ENCODE measurements at places on chromosomes 16 and 17.

GRCh38 chr16:30490210-30490609, 17.7 kb downstream of the ITGAL start:
- no peak for DNase-seq

DNA sequence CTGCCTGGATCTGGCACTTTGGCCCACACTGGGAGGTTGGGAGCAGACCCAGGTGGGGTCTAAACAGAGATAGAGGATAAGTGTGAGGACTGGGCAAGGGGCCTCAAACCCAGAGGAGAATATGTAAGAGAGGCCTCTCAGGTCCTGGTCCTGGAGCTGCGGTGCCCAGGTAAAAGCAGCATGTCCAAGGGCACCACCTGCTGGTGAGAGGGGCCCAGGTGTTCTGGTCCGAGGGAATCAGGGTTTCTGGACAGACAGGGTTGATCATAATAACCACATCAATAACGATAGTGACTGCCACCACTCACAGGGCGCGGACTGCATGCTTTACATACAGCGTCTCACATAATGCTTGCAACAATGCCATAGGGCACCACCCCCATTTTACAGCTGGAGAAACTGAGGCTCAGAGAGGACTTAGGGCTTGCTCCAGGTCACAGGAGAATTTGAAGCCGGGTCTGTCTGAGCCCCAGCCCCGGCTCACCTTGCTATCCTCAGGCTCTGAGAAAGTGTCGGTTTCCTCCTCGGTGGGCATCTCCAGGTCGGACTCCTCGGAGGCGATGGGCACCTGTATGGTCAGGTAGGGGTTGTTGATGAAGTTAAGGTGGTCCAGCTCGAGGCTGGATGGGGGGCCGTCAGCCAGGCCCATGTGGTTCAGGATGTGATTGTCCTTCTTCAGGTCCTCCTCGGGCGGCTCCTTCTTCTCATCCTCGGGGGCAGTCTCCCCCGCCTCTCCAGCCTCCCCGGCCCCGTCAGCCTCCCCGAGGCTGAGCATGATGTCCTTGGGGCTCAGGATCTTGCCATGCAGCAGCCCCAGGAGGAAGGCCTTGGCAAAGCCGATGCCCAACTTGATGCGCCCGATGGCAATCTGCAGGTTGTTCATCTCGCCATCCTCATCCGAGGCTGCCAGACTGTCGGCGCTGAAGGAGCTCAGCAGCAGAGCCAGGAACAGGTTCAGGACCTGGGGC, 19.1 kb upstream of the CD79B start:
- DNase-seq = no peak

DNA sequence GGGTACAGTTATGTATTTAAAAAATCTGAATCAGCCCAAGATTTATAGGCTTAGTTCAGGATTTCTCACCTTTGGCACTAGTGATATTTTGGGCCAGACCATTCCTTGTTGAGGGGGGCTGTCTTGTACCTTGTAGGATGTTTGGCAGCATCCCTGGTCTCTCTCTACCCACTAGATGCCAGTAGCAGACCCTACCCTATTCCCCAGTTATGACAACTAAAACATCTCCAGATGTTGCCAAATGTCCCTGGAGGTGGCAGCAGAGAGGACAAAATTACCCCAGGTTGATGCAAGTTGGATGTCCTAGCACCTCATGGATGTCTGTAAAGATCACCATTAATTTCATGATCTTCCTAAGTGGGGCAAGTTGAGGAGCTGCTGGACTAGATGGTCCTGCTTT, 45.8 kb downstream of the SYT17 start:
- DNase-seq = no peak

DNA sequence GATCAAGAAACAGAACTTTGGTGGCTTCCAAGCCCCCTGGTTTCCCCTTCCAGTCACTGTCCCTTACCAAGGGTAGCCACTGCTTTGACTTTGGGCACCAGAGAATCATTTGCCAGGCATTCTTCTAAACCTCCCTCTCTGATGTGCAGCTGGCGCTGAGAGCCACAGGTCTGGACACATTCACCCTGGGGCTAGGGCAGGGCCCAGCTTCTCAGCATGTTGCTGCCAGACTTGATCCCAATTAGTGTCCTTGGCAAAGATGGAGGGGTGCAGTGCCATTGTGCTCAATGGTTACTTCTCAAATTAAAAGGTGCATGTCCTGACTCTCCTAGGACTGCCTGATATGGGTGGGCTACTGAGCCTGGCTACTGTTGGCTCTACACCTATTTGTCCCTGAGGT, 7.6 kb upstream of the SLC47A2 start:
- no peak for DNase-seq

DNA sequence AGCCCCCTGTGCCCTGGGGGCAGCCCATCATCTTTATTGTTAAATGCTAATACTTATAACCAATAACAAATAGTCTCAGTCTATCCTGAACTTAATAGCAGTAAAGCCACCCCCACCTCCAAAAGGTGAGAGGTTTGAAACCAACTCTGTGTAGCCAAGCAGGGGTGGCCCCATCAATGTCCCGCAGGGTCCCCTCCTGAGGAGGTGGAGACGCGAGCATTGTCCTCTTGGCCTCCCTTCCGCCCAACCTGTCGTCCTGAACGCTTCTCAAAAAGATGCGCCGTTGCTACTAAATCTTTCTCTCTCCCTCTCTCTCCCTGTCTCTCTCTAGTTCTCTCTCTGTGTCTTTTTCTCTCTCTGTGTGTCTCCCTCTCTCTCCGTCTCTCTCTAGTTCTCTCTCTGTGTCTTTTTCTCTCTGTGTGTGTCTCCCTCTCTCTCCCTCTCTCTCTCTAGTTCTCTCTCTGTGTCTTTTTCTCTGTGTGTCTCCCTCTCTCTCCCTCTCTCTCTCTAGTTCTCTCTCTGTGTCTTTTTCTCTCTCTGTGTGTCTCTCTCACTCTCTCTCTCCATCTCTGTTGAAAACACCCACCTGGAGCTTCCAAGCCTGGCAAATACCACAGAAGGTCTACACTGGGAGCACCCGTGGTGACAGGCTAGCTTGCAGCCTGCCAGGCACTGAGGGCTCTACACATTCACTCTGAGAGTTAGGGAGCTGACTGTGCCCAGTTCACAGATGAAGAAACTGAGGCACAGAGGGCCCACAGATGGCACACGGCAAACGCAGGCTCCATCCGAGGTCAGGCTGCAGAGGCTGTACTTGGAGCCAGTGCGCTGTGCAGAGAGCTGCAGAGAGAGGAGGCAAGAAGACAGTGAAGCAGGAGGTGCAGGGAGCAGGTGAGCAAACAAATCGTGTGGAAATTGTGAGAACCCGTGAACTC, 185.9 kb downstream of the C16orf95 start:
- no peak for DNase-seq

DNA sequence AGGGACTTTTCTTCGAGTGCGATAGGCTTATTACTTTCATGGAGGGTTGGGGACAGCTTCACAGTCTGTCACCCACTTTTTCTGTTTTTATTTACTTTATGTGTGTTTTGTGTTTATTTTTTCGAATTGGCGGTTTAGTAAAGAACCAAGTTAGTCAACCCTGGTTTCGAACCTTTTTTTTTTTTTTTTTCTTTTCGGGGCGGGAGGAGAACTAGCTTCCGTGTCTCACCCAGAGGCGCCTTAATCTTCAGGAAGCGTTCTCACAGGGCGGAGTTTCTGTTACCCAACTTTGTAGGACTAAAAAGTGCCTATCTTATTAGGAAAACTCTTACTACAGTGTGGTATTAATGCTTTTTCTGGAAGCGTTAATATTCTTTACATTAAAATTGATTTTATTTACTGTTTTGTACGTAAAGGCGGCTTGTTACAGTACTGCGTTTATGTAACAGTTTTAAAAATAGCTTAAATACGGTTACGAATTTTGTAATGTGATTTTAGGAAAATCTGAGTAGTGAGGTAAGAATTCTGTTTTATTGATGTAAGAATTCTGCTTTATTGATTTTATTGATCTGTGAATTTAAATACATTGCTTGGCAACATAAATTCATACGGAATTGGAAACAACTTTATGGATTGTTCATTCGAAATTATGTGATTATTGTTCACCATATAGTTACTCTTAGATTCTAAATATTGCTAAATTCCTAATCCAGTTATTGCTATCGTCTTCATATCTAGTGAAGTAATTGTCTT, 885 bp downstream of the ZNF207 start:
- DNase-seq = no peak

GRCh38 chr17:15340966-15341365, 431 bp downstream of the TEKT3 start:
- DNase-seq = no peak

DNA sequence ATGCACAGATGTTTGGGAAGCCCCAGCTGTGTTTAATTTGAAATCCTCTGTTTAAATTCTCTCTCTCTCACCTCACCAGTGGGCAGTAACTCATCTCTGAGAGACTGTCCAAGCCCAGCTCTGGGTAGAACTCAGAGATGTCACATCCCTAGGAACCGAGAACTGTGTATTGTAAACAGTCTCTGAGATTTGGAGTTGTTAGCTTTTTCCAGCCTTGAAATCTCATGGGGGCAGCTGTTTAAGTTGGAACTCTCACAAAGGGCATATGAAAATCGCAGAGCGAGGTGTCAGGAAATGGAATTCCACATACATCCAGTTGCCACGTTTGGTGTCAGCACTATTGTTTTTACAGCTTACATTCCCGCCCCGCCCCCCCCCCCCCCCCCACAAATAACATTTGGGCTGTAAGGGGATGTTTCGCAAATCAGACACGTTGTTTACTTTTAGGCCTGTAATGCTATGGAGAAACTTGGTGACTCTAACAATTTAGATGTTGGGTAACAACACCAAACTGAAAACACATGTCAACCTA, 34.3 kb downstream of the VPS35L start:
- no peak for DNase-seq

DNA sequence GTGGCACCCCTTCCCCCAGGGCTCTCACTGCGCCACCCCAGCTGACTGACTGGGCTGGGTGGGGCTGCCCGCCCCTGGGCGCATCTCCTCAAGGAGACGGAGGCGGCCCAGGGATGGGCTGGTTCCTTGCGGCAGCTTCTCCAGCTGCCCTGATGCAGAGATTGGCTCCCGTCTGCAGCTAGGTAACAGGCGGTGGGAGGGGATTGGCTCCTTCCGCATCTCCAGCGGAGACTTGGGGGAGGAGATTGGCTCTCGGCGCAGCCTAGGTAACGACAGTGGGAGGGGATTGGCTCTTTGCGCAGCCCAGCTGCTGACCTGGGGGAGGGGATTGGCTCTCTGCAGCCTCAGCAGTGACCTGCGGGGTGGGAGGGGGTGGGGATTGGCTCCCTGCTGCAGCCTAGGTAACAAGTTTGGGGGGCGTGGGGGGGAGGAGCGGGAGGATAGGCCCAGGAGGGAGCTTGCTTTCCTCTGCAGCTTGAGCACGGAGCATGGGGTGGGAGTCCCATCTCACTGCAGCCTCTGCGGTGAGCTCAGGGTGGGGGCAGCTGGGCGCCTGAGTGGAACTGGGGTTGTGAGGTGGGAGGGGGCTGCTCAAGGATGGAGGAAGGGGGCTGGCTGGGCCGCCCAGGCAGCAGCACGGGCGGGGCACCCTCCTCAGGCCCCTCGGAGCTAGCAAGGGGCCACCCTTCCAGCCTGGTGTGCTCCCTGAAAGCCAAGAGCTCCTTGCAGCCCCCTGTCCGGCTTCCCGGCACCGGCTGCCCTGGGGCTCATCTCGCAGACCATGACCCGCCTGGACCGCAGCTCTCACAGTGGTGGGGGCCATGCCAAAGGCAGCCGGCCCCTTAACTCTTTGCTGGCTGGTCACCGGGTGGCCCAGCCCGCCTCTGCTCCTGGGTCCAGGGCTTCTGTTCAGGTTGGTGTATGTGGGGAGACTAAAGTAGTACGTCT, 6.4 kb downstream of the NFE2L1 start:
- no peak for DNase-seq

DNA sequence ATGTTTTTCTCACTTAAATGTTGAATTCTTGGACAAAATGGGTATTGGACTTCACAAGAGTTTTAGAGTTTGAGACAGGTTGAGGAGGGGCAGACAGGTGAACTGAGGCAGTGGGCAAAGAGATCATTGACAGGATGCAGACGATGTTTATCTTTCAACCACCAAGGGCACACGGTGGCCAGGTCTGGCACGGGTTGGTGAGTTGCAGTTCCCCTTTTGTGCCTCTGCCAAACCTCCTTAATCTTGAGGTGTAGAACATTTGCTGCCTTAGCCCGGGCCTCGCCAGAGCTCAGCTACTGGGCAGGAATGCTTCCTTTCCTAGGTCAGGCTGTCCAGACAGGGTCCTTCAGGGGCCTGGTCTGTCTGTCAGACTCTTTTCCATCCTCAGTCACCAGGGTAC, 567.4 kb upstream of the SOX9 start:
- no peak for DNase-seq

- DNase-seq = no peak
These were observed 83.3 kb downstream of the HS3ST3A1 start for GRCh38 chr17:13518261-13519000.

DNA sequence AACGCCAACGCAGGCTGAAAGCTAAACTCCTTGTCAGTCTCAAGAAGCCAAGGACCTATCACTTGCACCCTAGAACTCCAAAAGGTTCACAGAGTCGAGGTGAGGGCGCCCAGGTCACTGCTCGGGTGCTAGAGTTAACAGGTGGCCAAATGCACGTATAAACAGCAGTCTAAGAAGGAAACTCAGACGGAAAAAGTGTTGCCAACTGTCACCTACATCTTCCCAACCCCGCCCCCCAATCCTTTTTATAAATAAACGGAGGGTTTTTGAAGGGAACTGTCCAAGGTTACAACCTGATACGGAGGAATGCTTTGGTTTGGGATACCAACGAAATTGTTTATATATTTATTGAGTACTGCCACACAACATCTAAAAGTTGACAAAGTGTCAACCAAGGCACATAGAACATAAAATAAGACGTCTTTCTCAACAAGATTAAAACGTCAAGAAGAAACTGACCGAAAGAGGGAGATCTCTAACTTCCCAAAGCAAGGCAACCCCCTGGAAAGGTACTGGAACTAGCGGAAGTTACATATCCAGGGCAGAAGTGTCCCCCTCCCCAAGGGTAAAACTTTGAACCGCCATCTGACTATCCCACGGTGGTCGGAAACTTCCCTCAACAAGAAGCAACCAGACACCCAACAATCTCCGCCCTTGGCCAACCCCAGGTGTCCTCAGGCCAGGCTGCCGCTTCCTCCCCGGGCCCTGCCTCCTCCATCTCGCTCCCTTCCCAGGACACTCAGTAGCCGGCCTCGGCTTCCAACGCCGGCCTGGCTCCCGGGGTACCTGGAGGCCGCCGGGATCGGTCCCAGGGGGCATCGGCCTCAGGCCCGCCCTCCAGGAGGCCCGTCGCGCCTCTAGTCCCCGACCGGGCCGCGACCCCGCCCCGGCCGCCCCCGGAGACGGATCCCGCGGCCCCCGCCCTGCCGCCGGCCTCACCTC, 982 bp downstream of the SPAG9 start:
- DNase-seq = peak; percentile 18

All from activated T-cell treated with anti-CD3 and anti-CD28 coated beads for 1 hour (primary cell).